ENCODE measurements at places on chromosomes 2 and 18.

DNA sequence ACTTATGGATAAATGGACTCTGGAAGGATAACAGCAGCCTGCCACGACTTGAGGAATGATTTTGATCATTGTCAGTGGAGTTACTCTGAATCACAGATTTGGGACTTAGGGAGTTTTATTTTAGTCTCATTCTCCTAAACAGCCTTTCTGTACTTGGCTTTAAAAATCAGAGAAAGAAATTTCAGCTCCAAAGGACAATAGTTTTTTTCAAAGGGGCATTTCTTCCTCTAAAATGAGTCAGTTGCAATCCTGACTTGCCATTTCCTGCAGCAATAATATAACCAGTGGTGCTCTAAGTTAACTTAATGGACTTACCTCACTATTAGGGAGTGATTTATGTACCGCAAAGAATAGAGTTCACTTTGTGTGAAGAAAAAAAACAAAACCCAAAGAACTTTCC is 35.1 kb upstream of the MTX2 start:
- no peak for DNase-seq

DNA sequence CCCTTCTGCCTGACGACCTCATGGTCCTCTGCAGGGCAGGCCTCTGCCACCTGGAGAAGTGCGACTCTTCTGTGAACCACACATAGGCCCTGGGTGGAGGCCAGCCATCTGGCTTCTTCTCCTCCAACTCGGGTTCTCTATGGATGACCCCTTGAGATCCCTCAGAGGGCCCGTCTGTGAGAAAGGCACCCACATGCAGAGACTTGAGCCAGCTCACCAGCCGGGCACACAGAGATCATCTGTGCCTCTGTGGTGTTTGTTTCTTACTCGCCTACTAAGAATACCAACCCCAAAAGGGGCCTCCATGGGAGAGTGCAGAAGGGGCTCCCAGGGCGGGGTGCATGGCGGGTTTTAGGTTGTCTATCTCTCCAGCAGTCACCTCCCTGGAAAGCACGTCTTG is 176.5 kb upstream of the SALL3 start:
- no peak for DNase-seq

DNA sequence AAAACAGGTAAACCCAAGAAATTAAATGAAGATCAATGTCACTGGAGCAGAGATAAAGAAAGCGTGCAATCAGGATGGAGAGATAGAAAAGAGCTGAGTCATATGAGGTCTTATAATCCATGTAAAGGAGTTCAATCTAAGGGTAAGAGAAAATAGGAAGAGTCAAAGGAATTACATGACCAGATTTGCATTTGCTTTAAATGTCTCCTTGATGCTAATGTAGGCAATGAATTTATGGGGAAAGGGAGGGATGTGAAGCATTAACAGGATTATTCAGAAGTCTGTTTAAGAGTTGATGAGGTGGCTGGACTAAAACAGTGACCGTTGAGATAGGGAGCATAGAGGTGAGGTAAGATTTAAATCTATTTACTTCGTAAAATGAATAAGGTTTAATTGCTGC is 623.1 kb downstream of the MBD2 start:
- DNase-seq: no peak

GRCh38 chr18:32470460-32470713 is 295 bp downstream of the GAREM1 start:
- no peak for DNase-seq

- no peak for DNase-seq
These were observed 335.5 kb downstream of the CLIP4 start for GRCh38 chr2:29450596-29451222.
